Stimulated activated CD8-positive, alpha-beta memory T cell treated with anti-CD3 and anti-CD28 coated beads, Interleukin-15, amount 100 ng/mL, for 24 hours (primary cell): ENCODE measurements at places on chromosomes 5 and 9.

GRCh38 chr9:6090277-6091210 is 75.1 kb upstream of the RANBP6 start:
- no peak for DNase-seq

DNA sequence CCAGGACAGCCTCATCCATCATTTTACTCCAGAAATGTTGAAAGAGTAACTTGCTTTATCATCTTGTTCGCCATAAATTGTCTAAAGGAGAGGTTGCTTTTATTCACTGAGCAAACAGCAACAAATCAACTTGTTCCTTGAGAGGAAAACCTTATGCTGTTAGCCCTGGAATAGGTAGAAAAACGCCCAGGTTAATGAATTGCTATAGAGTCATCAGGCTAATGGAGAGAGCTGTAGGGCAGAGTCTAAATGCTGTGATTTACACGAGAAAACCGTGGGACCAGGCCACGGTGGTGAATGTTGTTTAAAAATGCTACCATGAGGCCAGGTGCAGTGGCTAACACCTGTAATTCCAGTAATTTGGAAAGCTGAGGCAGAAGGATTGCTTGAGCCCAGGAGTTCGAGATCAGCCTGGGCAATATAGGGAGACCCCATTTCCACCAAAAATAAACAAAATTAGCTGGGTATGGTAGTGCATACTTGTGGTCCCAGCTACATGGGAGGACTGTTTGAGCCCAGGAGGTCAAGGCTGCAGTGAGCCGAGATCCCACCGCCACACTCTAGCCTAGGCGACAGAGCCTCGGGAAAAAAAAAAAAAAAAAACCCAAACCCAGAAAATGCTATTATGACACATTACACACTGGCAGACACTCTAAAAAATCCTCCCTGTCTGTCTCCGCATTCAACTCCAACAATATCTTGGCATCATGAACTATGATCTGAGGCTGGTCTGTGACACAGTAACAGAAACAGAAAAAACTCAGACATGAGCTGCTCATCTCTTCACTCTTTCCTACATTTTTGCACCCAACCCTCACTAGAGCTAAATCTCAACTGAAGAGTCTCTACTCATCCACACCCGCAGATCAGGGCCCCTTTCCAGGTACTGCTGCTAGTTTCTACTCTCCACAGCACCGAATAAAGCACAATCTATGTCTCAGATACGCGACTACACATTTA is 118.6 kb upstream of the RETREG1 start:
- DNase-seq, result no peak

DNA sequence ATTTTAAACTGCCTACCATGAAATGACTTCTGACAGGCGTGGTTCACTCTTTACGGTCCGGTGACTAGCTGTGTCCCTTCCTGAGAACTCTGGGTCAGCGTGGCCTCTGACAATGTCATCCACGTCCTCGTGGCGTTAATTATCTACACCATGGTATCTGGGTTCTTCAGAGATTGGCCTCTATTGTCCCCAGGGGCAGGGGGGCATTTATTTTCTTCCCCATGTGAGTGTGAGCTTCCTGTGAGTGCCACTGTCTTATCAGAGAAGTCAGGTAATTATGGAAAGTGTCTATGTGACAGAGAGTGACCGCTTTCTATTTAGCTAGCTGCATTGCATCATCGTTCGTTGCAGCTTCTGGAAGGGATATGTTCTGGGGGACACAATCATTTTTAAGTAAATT is 77.2 kb downstream of the FBXL7 start:
- DNase-seq, result no peak

DNA sequence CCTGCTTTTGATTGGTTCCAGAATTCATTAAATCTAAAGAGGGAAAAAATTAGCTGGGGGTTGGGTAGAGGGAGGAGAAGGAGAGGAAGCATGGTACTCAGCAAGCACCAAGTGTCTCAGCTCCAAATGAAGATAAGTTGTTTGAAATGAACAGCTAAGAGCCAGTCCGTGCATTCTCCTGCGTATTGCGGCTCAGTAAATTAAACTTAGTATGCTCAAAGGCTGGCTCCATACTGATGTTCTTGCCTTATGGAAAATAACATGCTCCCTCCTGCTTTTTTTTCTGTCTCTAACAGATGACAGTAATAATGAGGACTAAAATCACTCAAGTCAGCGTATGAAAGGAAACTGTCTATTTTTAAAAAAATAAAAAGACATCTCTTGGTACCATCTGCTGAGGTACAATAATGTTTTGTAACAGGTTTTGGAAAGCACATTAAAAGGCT is 161.0 kb downstream of the SPATA31D1 start:
- DNase-seq, result no peak

DNA sequence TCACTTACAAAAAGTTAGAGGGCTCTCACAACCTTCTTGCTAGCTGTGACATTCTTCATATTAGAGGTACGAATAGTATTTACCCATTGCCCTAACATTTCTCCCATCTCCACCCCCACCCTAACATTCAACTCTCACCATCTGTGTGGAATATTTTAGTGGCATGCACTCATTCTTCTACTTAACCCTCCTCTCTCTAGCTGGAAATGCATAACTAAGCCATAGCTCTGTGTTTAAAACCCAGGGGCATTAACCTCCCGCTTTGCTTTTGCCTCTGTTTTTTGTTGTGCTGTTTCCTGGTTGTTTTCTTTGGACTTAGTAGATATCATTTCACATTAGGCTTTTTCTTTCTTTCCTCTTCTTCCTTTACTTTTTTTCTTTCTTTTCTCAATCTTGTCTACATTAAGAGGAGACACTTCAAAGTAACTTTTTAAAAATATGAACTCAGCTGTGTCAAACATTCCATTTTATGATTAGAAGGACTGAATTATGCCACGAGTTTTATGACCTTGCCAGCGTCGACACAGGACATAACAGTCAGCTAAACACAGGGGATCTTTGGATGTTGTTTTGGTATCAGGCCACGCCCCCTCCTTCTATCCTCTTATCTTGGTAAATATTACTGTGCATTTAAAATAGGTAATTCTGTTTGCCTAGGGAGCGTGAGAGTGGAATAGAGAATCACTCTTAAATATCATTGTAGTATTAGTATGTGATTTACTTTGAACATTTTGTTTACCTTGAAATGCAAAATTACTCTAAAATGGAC is 236.0 kb downstream of the CD180 start:
- no peak for DNase-seq

DNA sequence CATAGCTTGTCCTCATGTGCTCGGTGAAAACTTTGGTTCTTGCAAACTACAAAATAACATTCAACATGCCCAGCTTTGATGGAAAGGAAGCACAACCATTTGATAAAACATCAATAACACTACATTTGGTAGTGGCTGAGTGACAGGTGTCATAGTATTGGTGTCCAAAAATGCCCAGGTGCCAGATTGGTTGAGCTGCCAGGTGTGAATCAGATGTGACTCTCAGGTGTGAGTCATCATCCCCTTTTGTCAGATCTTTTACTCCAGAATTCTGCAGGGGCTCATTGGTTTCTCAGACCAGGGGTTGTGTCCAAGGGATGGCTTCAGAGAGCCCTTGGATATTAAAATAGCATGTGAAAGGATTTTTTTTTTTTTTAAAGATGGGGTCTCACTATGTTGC is 22.5 kb upstream of the POMT1 start:
- no peak for DNase-seq

DNA sequence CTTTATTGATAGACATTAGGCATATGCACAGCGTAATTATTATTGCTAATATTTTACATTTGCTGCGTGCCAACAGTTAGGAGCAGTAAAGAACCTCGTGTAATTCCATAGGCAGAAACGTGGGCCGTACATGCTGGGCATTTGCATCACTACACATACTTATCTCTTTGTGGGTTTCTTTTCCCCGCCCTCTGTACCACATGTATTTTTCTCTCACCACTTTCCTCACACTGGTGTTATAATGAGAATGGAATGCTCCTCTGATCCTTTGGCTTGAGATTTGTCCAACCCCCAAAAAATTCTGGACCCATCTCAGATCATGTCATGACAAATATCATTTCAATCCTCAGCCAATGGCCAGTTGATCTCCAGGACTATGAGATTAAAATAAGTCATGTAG is 1952.6 kb upstream of the WWC1 start:
- no peak for DNase-seq

DNA sequence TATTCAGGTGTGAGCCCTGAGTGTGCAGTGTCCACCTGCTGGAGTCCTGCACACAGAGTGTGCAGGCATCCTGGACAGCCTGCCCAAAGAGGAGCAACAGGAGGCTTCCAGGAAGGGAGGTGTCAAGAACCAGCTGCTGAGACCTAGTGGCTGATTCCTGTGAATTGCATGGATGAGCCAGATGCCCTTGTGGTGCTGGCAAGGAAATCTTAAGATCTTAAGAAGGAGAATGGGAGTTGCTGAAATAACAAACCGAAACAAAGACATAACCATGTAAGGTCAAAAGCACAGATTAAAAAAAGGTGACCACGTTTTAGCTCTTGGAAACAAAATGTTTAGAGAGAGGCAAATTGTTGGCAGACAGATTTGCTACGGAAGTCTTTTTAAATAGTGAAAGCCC is 29.3 kb upstream of the RPS23 start:
- DNase-seq, result no peak

- no peak for DNase-seq
These were observed 371.7 kb upstream of the IRX2 start for GRCh38 chr5:3122985-3123762.

DNA sequence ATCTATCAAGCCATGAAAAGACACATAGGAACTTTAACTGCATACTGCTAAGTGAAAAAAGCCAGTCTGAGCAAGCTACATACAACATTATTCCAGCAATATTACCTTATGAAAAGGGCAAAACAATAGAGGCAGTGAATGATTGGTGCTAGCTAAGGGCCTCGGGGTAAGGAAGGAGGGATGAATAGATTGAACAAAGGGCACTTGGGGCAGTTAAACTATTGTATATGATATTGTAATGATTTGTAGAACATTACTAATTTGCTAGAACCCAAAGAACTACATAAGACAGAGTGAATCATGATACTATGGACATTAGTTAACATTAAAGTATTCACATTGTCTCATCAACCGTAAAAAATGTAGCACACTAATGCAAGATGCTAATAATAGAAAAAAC is 218.3 kb downstream of the FBXO4 start:
- no peak for DNase-seq

DNA sequence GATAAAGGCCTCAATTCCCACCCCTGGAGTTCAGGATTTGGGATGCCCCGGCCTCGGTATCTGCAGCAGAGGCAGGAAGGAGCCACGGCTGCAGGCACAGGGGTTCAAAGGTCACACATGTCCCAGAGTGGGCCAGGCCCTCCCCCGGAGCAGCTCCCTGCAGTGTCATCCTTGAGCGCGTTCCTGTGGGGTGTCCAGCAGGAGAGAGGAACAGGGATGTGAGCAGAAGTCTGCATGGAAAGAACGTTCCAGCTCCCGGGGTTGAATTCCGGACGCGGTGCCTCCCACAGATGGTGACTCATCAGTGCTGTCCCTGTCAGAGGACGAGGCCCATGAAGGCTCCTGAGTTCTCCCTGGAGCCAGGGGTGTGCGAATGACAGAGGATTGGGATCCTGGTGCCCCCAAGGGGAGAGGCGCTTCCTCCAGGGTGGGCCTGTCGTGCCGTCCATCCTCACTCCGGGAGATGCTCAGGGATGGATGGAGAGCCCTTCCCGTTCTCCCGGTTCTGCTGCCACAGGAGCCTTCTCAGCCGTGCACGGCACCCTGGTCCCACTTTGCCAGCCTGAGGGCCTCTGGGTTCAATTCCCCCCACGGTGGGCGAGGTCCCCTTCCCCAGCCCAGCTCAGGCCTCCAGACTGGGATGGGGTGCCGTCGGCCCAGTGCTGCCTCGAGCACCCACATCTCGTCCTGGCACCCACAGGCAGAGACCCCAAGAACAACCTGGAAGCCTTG is 3.1 kb downstream of the LCN1 start:
- no peak for DNase-seq

- no peak for DNase-seq
These were observed 3.1 kb downstream of the QRFP start for GRCh38 chr9:130893341-130894101.

GRCh38 chr9:83933790-83934189 is 12.6 kb upstream of the KIF27 start:
- no peak for DNase-seq

DNA sequence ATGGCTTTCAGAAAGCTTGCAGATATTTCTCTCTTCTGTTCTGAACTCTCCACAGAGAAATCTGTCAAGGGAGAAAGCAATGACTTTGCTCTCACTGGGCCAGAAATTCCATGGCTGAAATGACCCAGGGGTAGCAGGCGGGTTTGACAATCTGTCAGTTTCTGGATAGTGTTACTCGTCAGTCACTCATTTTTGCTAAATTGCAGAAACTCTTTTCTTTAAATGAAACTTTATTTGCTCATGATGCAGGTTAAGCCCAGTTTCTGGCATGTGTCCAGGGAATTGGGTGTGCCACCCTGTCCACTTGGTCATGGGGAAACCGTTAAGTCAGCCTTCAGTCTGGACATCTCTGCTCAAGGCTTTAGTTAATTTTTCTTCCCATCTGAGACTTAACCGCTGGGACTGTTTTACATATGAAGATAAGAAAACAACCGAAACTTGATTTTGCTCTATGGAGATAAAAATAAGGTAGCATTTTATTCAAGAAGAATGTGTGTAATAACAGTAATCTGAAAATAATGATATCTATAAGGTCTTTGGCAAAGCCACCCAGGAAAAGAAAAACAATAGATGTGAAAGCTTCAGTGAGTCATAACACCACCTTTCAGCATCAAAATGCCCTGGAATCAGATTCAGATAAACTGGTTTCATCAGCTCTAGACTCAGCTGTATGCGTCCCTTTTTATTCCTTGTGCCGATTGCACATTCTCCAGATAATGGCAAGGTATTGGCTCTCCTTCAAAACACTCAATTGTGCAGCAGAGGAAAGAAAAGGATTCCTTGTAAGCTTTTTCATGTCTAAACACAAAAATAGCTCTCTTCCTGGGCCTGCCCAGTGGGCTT is 308.3 kb downstream of the ZSWIM6 start:
- DNase-seq, result no peak

DNA sequence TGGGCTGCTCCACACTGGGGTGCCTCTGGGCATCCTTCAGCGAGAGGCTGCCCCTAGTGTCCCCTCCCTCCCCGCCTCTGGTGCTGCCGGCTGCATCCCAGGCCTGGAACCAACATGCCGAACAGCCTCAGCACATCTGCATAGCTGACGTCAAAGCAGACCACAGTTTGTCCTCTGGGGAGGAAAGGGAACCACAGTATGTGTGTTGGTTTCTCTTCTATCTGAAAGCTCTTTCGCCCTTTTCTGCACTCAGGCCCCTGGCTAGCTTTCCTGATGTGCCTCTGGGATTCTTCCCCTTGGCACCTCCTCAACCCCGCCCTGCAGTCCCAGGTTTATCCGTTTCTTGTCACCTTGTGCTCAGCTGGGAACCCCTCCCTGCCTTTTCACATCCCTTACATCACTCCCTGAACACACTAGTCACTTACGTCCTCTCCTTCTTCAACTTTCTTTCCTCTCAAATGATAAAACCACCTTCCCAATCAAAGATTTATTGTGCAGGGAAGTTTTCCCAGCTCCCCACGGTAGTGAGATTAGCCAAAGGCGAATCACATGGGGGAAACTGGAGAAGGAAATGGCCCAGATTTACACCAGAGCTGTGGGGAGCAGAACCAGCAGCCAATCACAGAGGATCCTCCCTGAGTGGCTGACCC is 35.5 kb upstream of the B4GALT1 start:
- DNase-seq, result no peak
